ENCODE measurements at places on chromosomes 5 and 9. TPM values are rescaled to one million over a fixed set of nuclear protein-coding genes. Genes with fewer than 3 reads are reported as not detected.

GRCh38 chr9:126440940-126441339, 114.3 kb downstream of the MVB12B start:
- H3K4me3 ChIP-seq: no peak overlapping the region
- H3K4me1 ChIP-seq: peaks cover 6% of the 10 kb centered on the region

Gene ANKRD20A1
- total RNA-seq: 1.5 TPM

DNA sequence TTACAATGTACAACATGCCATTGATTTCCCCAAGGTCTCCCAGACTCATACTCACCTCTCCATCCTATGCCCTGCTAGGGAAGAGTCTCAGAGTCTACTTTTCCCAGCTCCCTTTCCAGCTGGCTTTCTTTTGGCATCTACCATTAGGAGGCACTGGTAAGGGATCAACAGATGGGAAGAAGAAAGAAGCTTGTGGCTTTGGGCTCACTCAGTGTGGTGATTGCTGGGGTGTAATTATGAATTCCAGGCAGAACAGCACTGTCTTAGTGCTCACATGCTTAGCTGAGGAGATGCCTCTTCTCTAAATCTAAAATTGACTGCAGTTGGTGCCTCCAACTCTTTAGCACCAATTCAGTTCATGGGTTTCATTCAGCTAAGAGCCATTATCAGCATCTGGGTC, 330.0 kb downstream of the PSAT1 start:
- peaks cover 2% of the 10 kb centered on the region for H3K27me3 ChIP-seq
- H3K4me1 ChIP-seq: no peaks in the 10 kb centered on the region
- no peak overlapping the region for H3K27ac ChIP-seq
- no peaks in the 10 kb centered on the region for H3K36me3 ChIP-seq
- DNase-seq: no peak

- H3K4me3 ChIP-seq: no peak overlapping the region
- DNase-seq: no peak
- H3K4me1 ChIP-seq: no peaks in the 10 kb centered on the region
- peaks cover 14% of the 10 kb centered on the region for H3K27me3 ChIP-seq
- no peaks in the 10 kb centered on the region for H3K36me3 ChIP-seq
Measured at GRCh38 chr9:109249615-109250014, 71.2 kb downstream of the EPB41L4B start.

DNA sequence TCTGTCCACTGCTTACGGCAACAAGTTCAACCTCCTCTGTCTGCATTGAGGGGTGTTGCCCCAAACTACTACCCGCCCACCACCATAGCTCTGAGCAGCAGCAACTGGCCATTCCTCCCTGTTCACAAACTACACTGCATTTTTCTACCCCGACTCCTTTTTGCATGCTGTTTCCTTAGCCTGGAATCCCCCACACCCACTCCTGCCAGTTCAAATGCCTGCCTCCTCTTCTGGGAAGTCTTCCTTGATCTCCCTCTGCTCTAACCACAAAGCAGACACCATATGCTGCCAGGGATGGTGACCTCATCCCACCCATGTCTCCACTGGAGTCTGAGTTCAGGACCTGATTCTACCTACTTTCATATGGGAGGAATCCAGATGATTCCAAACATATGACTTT, 13.3 kb downstream of the ALDH1B1 start:
- peaks cover 14% of the 10 kb centered on the region for H3K27me3 ChIP-seq
- DNase-seq: no peak
- H3K36me3 ChIP-seq: no peaks in the 10 kb centered on the region

Gene WNK2
- total RNA-seq: 1.2 TPM

DNA sequence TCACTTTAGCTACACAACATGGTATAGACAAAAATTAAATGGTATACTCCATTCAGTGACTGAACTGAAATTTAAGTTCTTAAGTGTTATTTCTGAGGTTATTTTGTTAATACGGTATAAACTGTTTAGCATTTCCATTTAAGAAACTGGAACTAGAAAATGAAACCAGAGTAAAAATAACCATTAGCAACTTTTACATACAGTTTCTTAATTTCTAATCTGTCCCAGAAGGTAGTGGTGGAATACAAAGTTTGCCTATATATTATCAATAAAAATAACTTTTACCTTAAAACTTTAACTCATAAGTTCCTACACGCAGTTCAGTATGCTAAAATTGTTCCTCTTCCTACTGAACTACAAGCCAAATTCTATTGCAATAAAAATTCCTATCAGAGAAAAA, 10.3 kb downstream of the GOLPH3 start:
- H3K36me3 ChIP-seq: peaks cover 34% of the 10 kb centered on the region
- no peak for DNase-seq
- no peak overlapping the region for H3K27ac ChIP-seq
- peaks cover 43% of the 10 kb centered on the region for H3K4me1 ChIP-seq

DNA sequence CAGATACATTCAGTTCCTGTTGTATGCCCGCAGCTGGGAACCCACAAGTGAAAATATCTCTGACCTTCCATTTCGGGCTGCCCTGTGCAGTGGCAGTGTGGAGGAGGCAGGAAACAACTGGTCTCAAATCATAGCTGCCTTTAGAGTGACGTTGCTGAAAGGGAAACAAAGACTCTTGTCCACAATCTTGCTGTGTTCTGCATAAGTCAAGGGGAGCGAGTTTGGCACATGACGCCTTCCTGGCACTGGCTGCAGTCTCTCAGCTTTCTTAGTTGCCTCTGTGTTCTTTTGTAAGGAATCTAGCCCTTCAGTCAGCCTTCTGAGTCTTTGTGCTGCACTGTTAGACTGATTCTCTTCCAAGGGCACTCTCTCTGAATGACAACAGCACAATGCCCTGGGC, 24.0 kb downstream of the ADAMTS16 start:
- no peaks in the 10 kb centered on the region for H3K36me3 ChIP-seq
- no peak for DNase-seq
- no peak overlapping the region for H3K27ac ChIP-seq
- H3K4me3 ChIP-seq: no peak overlapping the region
- no peaks in the 10 kb centered on the region for H3K4me1 ChIP-seq

DNA sequence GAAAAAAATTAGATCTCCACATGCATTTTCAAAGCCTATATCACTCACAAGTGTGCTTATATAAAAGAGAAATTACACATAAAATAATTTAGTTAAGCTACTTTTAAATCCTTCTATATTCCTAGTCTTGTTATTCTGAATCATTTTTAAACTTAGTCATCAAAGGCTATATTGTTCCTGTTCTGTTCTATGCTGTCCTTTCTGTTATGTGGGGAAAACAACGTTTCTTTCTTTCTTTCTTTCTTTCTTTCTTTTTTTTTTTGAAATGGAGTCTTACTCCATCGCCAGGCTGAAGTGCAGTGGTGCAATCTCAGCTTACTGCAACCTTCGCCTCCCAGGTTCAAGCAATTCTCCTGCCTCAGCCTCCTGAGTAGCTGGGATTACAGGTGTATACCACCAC, 389.2 kb upstream of the FTMT start:
- no peak for DNase-seq
- H3K27me3 ChIP-seq: no peaks in the 10 kb centered on the region
- H3K27ac ChIP-seq: no peak overlapping the region
- no peak overlapping the region for H3K4me3 ChIP-seq
- no peaks in the 10 kb centered on the region for H3K4me1 ChIP-seq
- no peaks in the 10 kb centered on the region for H3K36me3 ChIP-seq

DNA sequence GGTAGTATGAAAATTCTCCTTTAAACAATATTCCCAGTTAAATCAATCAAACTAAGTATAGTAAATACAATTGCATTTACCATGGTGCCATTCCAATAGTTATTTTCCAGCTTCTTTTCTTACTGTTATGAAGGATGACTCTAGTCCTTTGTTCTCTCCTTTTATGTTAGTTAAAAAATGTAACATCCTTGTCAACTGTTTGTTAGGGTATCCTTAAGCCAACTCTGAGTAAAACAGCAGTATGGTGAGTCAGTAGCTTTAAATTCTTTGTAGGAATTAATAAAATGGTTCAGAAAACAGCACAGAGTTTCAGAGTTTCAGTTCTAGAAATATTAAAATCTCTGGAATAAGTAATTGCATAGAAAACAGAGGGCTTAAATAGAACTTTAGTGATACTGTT, 384.4 kb downstream of the MTRR start:
- DNase-seq: no peak
- no peaks in the 10 kb centered on the region for H3K27me3 ChIP-seq
- no peaks in the 10 kb centered on the region for H3K4me1 ChIP-seq
- H3K27ac ChIP-seq: no peak overlapping the region

Gene AJM1
- total RNA-seq: 3.8 TPM

DNA sequence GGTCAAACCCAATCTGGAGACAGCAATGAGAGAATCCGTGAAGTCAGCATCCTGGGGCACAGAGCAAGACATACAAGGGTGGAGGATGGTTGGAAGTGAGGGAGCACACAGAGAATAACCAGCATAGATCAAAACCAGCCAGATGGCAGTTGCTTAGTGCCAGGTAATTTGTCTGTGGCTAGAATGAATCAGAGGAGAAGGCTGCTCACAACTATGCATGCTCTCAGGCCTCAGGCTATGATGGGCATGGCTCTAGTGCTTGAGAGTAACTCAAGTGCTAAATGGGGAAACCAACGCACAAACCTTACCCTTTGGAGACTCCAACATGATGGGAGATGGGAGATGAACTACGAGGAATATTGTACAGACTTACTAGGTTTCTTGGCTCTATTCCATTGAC, 160.8 kb downstream of the DMRT2 start:
- DNase-seq: no peak
- H3K27me3 ChIP-seq: peaks cover 4% of the 10 kb centered on the region
- no peak overlapping the region for H3K27ac ChIP-seq
- H3K4me3 ChIP-seq: no peak overlapping the region
- no peaks in the 10 kb centered on the region for H3K4me1 ChIP-seq
- H3K36me3 ChIP-seq: no peaks in the 10 kb centered on the region

GRCh38 chr9:91815896-91816295, 134.1 kb downstream of the ROR2 start:
- DNase-seq: no peak
- no peak overlapping the region for H3K27ac ChIP-seq
- H3K4me3 ChIP-seq: no peak overlapping the region
- no peaks in the 10 kb centered on the region for H3K36me3 ChIP-seq

DNA sequence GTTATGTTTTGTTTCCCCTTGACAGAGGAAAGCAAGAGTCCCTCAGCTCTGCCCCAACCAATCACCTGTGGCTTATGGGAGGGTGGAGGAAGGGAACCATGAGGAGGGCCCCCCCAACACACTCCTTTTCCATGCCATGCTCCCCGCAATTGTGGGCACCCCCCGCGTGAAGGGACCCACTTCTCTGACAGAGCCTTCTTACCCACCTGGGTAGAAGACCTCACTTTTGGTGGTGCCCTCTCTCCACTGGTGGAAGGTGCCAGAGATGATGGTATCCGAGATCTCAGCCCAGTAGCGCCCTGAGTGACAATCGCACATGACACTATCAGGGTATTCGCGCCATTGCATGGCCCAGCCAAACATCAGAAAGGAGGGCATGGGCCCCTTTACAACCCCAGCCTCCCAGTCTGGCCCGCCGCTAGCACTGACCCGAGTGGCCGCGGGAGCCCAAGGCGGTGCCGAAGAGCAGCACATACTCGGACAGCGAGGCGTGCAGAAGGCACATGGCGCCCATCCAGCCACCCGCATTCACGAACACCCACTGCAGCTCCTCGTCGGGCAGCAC, 714 bp downstream of the SIGMAR1 start:
- peaks cover 41% of the 10 kb centered on the region for H3K4me1 ChIP-seq
- no peak for DNase-seq
- peak overlapping the region; percentile 94 for H3K4me3 ChIP-seq

Gene CEMIP2
- total RNA-seq: 70.1 TPM

Gene GADD45G
- total RNA-seq: 5.7 TPM

GRCh38 chr5:24188216-24188925, 456.4 kb downstream of the CDH10 start:
- no peaks in the 10 kb centered on the region for H3K27me3 ChIP-seq
- no peak overlapping the region for H3K27ac ChIP-seq
- no peaks in the 10 kb centered on the region for H3K4me1 ChIP-seq

Gene ADRB2
- 0.36 TPM for total RNA-seq

Gene NMUR2
- total RNA-seq: not detected

DNA sequence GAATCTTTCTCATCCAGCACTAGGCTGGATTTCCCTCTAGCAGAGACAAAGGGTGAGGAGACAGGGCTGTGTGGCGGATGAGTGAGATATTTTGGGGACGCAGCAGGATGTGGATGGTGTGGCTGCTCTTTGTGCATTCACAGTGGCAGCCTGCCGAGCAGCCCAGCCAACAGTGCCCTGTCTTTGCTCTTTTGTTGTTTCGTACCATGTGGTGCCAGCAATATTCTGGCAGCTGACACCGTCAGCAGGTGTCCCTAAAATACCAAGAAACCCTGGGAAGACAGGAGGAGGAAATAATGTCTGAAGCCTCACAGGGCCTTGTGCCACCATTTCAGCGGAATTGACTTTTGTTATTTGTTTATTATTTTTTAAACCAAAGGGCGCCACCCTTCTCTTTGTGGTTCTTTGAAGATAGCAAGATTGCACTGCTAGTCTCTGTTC, 141.4 kb downstream of the CCDC192 start:
- DNase-seq: no peak
- no peaks in the 10 kb centered on the region for H3K36me3 ChIP-seq
- no peak overlapping the region for H3K27ac ChIP-seq
- no peak overlapping the region for H3K4me3 ChIP-seq

DNA sequence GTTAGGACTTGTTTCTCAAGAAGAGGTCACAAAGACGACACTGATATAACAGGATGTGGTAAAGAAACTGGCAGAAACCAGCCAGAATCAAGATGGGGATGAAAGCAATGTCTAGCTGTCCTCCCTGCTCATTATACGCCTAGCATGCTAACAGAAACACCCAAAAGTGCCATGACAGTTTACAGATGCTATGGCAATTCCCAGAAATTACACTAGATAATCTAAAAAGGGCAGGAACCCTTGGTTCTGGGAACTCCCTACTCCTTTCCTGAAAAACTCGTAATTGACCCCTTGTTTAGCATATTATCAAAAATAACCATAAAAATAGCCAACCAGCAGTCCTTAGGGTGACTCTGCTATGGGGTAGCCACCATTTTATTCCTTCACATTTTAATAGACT, 10.9 kb upstream of the MRPS30 start:
- H3K4me1 ChIP-seq: no peaks in the 10 kb centered on the region
- no peak overlapping the region for H3K4me3 ChIP-seq
- no peak overlapping the region for H3K27ac ChIP-seq
- peaks cover 6% of the 10 kb centered on the region for H3K27me3 ChIP-seq
- H3K36me3 ChIP-seq: peaks cover 9% of the 10 kb centered on the region

DNA sequence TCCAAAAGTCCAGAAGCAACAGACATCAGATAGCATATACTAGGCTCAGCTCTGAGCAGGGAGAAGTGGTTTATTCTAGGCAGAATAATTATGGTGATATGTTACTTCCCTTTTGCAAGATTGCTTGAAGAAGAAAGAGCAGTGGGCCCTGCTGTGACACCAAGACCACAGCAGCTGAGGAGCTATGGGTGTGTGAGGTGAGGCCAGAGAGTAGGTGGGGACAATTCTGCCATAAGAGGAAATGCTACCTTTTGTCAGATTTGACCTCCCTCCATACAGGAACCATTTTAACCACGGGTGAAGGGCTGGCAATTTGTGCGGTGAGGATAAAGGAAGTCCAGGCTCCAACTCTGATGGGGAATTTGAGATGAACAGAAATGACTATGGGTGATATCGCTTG, 51.3 kb downstream of the TNFSF15 start:
- H3K27ac ChIP-seq: no peak overlapping the region
- no peak for DNase-seq
- H3K27me3 ChIP-seq: no peaks in the 10 kb centered on the region
- peaks cover 6% of the 10 kb centered on the region for H3K4me1 ChIP-seq

Gene OGN
- not detected for total RNA-seq
